ENCODE measurements at places on chromosomes 1 and 21.

DNA sequence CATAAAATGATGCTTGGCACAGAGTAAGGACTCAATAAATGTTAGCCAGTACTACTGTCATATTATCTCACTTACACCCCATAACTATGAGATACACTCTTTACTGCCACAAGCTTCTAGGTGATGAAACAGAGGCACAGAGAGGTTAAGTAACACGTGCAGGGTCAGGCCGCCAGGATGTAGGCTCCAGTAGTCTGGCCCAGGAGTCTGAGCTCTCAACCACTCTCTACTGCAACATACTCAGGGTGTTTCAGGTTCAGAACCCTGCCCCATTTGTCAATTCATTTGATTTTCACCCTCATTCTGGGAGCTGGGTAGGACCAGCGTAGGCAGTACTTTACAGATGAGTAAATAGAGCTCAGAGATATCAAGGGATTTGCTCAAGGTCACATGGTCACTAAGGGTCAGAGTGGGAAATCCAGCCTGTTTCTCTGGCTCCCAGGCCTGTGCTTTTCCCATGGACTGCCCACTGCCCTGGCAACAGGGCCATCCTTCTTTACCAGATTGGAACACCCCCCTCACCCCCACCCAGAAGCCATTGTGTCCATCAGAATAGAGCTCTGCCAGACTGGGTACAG, 21.2 kb downstream of the IQGAP3 start:
- DNase-seq: no peak

- DNase-seq: no peak
Observed at GRCh38 chr1:209063767-209064659, 519.5 kb upstream of the CAMK1G start.

DNA sequence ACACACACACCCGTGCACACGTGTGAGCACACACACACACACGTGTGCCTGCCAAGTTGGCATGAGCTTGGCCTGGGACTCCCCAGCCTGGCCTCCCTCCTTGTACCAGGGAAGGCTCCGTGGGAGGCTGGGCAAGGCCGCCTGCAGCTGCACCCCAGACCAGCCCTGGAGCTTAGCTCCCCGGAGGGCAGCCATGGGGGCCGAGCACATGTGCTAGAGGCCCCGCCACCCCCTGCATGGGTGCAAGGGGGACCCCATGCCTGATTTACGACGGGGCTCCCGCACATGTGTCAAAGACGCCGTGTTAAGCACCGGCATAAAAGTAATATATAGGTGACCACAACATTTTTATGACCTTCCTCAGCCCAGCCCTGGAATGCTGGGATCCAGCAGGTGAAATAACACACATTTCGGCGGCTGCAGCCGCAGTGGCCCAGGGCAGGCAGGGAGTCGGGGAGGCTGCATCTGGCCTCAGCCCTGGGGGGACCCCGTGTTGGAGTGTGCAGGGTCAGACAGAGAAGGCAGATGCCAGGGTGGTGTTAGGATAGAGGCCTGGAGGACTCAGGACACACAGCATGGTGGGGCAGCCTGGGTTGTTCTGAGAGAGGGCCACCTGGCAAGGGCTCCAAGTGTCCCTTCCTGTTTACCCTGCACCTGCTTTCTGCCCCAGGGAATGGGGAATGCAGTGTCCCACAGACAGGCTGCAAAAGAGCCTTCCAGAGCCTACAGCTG, 56.3 kb downstream of the WNT9A start:
- DNase-seq: peak; percentile 44

DNA sequence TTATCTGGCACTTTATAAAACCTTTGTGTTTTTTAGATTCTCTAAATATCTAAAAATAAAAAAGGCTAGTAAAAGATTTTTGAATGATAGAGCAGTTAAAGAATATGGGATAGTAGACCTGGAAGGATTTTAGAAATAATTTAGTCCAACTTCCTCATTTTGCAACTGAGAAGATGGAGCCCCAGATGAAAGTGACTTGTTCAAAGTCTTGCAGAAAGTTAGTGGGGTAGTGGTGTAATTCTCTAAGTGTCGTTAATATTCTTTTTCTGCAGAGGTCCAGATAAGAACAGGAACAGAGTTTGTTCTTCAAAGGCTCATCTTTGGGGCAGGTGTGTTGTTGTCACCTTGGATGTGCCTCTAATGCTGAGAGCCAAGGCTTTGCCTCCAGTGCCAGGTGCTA, 159.5 kb downstream of the DISC1 start:
- DNase-seq: no peak

- no peak for DNase-seq
Observed at GRCh38 chr1:213104604-213105003, 53.6 kb downstream of the RPS6KC1 start.

DNA sequence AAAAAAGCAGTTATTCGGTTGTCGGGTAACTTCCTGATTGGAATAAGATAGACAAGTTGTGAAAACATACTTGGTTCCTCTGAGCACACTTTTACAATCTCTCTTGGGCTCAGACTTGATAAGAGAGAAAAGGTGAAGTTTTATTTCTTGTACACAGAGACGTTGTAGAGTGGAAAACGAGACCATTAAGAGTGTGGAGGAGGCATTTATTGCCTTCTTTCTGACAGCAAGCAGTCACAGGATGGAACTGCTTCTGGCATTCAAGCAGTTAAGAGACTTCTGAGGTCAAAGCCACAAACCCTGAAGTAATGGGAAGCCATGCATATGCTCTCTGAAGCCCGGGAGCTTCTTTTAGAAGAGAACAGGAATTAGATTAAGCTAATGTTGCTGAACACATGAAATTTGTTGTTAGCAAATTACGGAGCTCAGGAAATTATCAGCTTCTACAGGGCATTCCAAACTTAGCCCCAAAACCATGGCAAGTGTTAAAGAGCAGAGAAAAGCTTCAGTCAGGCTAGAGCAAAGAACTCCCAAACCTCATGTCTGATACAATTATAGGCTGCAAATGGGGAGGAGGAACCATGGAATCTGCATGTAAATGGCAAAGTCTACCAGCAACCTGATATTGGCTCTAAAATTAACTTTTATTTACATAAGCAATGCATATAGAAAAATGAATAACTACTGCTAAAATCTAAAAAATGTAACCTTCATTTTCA, 26.0 kb downstream of the S1PR1 start:
- no peak for DNase-seq

GRCh38 chr1:40740039-40740996, 43.3 kb upstream of the KCNQ4 start:
- DNase-seq: no peak

DNA sequence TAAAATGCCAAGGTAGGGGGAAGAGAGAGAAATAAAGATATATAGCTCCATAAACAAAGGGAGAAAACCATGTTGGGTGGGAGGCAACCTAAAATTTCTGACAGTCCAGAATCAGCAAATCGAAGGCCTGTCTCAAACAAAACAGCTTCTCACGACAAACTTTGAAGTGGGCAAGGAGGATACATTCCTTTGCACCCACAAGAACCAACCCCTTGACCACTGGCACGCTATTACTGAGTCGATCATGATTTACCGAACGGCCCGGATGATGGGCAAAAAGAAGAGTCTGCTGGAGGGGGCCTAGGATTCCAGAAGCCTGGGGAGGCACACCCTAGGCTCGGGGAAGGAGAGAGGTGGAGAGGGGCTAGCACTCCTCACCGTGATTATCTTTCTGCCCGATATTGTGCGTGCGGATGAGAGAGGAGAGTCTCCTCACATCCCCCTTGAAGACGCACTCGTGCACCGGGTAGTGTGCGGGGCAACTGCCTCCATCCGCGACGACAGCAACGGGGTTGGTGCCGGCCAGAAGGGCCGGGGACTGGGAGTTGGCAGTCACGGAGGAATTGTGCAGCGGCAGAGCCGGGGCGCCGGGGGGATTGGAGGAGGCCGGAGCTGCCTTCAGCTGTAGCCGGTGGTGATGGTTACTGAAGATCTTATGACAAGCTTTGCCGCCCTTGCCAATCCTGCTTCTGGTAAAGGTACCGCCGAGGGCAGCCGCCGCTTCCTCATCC, 756 bp downstream of the ANKRD13C start:
- DNase-seq: peak; percentile 82

DNA sequence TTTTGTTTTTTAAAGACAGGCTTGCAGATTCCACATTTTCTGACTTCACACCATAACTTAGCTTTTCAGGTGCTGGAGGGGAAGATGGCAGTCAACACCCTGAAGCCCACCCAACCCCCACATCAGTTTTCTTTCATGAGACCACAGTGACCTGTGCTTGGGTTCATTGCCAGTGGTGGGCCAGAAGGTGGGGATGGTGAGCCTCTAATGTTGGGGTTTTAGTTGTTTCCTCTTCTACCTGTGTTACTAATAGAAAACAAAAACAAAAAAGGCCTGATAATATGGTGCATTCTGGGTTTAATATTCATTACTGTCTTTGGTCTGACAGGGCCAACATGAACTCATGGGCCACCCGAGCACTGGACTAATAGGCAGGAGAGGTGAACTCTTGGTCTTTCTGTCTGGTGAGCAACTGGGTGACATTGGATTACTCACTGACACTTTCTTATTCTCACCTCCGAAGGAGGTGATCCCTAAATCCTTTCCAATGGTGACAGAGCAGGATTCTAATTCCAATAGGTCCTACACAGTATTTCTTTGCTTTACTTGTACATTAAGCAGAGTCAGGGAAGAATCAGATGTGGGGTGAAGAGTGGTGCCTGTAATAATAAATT, 132.8 kb downstream of the CLIC6 start:
- peak; percentile 30 for DNase-seq
